ENCODE measurements at places on chromosomes 1 and 21.

DNA sequence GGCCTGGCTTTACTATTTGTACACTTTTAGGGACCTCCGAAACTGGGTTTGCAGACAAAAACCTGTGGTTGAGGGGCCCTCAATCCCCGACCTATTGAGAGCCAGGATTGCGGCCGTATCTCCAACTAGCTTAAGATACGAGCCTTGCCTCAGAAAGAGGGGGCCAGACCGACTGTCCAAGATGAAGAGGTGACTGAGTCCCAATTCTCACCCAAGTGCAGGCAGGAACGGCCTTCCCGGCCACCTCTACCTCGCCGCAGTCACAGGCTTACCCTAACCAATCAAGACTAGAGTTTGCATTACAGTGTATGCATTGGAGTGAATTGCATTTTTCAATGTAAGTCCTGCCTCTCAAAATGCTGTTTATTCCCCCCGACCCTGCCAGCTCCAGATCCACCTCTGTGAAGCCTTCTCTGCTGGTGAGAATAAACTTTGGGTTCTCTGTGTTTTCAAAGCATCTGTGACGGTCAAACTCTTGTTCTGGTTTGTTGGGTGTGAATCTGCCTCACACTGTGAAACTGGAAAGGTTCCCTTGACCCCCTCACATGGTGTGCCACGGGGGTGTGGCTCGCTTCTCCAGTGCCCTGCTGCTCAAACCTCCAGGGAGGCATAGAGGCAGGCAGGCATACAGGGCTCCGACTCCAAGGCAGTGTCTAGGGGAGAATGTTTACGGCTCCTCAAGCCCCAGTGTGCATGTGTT is 62.2 kb upstream of the WLS start:
- DNase-seq: no peak

DNA sequence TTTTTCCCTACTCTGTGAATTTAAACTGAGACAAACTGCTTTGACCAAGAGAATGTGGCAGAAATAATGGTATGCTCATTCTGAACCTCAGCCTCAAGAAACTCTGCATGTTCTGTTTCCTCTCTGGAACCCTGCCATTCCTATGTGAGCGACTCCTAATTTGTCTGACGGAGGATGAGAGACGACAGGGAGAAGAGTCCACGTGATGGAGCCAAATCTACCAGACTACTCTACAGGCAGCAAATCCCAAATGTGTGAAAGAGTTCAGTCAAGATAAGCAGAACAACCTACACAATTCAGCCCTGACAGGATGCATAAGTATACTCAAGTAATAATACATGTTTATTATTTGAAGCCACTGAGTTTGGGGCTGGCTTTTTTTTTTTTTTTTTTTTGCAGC is 153.5 kb downstream of the DPYD start:
- DNase-seq: no peak

DNA sequence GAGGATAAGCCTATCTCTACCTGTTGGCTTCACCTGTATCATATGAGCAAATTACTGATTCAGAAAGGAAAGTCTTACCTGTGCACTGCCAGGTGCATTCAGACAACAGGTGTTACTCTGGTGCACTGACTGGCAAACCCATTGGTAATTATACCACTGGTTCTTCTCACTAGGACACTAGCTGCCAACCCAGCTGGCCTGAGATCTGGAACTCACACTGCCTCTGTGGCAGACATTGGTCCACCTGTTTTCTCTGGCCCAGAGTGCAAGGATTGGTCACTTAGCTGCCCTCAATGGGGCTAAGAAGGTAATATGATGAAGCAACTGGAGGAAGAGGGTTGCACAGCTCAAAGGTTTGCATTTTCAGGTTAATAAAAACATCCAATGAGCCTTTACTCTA is 140.2 kb upstream of the DNAH14 start:
- no peak for DNase-seq

DNA sequence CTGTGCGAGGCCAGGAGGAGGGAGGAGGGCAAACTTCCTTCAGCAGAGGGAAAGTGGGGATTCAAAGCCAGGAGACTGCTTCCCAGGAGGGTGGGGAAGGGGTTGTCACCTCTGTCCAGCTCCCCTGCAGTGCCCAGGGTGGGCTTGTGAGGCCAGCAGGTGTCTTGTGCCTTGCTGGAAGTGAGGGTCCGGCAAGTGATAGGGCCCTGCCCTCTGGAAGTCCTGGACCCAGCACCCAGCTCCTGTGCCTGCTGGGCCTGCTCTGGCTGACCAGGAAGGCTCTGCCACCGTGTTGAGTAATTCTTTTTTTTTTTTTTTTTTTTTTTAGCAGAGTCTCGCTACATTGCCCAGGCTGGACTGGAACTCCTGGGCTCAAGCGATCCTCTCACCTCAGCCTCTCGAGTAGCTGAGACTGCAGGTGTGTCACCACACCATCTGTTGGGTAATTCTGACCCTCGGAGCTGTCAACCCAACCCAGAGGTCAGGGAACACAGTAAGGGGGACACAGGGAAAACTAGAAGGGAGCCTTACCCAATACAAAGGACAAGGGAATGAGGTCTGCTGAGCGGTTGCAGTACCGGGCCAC is 1.0 kb downstream of the BEST4 start:
- no peak for DNase-seq

GRCh38 chr1:33272509-33272908 is 16.2 kb downstream of the ZNF362 start:
- no peak for DNase-seq

All from stimulated activated CD8-positive, alpha-beta memory T cell treated with anti-CD3 and anti-CD28 coated beads, Interleukin-15, amount 100 ng/mL, for 48 hours (primary cell).